ENCODE measurements at places on chromosomes 1 and 21. TPM values are rescaled to one million over a fixed set of nuclear protein-coding genes. Genes with fewer than 3 reads are reported as not detected.
A peak's percentile ranks its signal among the peaks of the same experiment; 100 is the strongest.

GRCh38 chr1:230796626-230797025 is 49.4 kb downstream of the CAPN9 start:
- DNase-seq: no peak

GRCh38 chr1:164635059-164635802 is 76.2 kb downstream of the PBX1 start:
- peak; percentile 75 for DNase-seq

- DNase-seq: no peak
Measured at GRCh38 chr1:197424380-197424779, 156.3 kb downstream of the CRB1 start.

DNA sequence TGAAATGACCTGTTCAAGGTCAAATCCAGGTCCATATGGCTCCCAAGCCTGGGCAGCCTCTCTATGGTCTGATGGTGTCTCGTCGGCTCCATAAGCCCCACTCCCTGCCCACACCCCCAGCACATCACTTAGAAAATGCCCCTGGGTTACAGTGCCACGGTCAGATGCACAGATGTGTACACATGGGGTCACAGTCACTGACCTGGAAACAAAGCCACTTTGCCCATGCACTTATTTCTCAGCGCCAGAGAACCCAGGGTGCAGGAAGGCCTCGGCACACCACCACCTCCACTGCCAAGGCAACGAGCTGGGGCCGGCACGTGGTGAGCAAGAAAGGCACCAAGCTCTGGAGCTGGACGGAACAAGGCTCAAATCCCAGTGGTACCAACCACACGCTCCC is 24.7 kb downstream of the IFFO2 start:
- DNase-seq: no peak

- DNase-seq: no peak
Measured at GRCh38 chr1:226797151-226797550, 58.1 kb upstream of the ITPKB start.

- no peak for DNase-seq
Measured at GRCh38 chr1:203711251-203712007, 53.6 kb upstream of the LAX1 start.

DNA sequence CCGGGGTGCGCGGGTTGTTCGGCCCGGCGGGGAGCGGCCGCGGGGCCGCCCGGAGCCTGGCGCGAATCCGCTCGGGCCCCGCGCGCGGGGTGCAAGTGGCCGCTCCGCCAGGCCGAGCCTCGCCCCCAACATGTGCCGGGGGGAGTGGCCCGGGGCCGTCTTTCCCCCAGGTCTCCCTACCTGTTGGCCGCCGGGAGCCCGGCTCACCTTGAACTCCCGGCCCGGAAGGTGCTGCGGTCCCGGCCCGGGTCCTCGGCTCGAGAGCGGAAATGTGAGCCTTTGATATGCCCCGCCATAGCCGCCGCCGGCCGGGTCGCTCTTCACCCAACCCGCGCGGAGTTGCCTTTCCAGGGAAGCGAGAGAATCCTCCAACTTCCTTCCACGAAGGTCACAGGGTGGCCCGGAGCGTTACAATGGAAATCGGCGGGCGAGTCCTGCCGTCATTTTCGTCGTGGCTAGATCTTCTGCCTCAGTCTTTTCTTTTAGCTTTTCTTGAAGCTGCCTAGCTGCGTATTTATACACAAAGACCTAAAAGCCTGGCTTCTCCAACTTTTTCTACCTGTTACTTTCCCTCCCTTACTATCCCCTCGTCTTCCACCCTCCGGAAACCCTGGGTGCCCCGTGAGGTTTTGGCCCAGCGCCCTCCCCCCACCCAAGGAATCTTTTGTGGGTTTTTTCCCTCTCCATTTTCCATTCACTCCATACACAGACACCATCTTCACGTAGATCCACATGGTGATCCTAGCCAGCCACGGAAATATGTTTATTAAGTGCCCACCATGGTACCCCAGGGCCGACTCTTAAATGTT is 867 bp downstream of the PTGFRN start:
- DNase-seq: peak; percentile 79

- peak; percentile 8 for DNase-seq
Measured at GRCh38 chr1:162663589-162664106, 31.4 kb downstream of the DDR2 start.

- no peak for DNase-seq
Measured at GRCh38 chr1:207817778-207818751, 66.2 kb downstream of the CD46 start.

DNA sequence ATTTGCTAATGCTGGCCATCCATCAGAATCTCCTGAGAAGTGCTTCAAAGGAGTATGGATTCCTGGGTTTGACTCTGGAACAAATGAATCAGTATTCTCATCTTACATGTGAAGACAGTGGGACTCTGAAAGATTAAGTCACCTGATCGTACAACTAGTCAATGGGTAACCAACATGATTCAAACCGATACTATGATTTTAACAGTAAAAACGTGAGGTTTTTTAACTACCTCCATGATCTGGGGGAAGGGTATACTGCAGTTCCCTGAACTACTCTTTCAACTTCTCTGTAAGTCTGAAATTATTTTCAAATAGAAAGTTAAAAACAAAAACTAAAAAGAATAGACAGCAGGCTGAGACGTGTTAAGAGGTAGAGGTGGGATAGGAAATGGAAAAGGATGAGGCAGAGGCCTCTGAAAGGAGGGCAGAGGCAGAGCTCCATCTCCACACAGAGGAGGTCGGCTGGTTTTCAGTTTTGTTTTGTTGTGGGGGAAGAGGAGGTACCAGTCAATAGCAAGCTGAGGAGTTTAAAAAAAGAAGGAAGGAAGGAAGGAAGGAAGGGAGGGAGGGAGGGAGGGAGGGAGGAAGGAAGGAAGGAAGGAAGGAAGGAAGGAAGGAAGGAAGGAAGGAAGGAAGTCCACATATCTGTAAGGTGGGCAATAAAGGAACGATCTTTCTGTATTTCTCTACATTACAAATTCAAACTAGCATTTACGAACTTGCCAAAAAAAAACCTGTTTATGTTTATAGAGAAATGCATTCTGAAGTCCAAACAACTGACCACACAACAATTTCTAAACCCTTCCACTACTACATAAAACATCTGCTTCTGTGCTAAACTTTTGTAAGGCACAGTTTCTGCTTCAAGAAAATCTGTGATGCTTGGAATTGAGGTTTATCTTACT is 213.1 kb downstream of the RERE start:
- no peak for DNase-seq

DNA sequence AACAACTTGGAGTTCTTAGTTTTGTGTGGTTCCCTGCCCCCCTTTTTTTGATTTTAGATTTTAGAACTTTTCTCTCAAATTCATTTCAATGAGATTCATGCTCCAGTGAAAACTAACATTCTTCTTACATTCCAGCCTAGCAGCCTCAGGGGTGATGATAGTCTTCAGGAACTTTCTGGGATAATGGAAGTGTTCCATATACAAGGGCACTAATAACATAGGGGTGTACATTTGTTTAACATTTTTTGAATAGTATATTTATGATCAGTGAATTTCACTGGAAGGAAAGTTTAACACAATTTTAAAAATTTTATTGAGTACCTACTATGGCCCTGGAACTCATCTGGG is 61.4 kb upstream of the ZNF648 start:
- no peak for DNase-seq

DNA sequence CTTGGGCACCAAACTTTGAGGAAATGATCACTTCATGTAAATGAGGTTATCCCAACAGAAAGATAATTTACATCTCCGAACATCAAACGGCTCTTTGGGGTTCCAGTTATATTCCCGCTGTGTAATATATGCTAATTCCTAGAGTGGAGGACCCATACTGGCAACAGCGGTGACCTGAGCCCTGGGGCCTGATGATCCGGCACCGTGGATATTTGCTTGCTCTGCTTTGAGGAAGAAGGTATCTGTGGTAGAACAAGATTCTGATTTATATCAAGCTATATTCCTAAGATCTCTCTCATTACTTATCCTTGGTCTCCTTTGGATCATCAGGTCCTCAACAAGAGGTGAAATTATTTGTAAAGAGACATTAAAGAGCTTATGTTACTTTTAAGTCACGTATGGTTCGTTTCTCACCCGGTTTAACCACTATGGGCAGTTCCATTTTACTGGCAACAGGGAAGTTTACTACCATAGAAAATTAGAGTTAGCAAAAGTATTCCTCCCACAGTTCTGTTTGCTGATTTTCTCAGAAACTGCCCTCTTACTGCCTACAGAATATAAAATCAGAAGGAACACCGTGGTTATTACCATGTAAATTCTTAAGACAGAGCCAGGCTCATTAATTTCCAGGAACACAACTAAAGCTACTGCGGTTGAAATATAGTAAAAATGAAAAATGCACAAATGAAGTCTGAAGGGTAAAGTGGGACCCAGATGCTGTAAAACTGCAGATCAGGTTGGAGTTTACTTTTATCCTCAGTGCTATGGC is 56.7 kb downstream of the MRPL39 start:
- no peak for DNase-seq

DNA sequence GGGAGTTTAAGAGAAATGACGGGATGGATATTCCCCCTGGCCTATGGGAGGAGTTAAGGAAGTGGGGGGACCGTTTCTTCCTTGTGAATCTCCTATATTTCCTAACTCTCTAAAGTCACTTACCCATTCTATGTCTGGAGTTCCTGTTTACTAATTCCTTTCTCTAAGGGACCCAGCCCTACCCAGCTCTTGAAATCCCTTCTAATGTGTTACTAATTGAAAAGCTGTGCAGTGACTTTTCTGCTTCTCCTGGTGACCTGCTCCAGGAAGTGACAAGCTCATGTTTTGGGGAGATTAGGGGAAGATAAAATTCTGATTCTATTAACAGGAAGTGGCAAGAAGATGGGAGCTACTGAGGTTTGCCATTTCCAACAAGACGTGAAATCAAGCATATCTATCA is 4.0 kb upstream of the SAMSN1 start:
- no peak for DNase-seq

DNA sequence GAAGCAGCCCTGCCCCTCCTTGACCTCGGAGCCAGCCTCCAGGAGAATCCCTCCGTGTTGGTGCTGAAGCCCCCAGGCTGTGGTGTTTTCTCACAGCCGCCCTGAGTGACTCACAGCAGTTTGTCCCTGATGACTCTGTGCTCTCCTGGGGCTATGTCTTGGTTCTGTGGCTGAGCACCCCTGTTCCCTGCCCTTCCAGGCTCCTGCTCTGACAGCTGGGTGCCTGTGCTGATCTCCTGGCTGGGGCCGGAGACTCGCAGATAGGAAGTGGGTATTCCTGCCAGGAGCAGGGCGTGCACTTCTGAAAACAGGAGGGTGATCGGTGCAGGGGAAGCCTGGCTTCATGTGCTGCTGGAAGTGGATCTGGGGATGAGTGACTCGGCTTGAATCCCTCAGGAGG is 34.5 kb downstream of the POFUT2 start:
- DNase-seq: no peak

- peak; percentile 34 for DNase-seq
Measured at GRCh38 chr1:178724376-178724727, 692 bp upstream of the RALGPS2 start.

DNA sequence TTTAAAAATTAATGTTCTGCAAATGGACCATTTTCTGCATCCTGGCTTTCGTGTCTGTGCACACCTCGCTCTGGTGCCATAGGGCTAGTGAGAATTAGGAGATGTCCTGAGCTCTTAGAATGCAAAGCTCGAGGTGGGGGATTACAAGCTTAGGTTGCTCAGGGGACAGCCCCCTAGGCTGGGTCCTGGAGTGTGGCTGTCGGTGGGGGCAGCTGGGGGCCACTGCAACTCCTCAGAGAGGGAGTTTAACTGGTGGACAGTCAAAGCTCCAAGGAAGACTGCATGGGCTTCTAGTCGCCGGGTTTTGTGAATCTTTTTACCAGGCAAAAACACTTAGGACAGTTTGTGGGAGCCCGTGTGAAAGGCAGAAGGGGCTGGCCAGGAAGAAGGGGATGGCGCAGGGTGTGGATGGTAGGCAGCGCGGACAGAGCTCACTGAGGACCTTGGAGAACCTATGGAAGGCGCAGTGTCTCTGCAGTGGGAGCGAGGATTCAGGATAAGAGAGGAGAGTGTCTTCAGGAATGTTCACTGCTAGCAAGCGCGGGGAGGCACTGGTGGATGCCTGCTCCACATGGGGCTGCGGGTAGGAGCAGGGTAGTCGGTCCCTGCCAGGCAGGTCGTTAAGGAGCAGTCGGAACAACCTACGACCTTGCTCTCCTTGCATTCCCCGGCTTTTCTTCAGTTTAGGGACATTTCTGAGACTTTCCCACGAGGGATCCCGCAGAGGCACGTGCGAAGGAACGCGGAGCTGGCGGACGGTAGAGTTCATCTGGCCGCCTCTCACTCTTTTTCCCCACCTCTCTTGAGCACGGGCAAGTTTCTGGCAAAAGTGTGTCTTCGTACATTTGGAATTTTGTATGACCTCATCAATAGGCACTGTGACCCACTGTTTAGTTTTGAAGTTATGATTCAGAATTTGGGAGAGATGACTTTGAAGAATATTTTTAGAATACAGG is 12.9 kb upstream of the KCNE1 start:
- peak; percentile 81 for DNase-seq

- no peak for DNase-seq
Measured at GRCh38 chr1:33957854-33958253, 94.0 kb downstream of the HMGB4 start.

DNA sequence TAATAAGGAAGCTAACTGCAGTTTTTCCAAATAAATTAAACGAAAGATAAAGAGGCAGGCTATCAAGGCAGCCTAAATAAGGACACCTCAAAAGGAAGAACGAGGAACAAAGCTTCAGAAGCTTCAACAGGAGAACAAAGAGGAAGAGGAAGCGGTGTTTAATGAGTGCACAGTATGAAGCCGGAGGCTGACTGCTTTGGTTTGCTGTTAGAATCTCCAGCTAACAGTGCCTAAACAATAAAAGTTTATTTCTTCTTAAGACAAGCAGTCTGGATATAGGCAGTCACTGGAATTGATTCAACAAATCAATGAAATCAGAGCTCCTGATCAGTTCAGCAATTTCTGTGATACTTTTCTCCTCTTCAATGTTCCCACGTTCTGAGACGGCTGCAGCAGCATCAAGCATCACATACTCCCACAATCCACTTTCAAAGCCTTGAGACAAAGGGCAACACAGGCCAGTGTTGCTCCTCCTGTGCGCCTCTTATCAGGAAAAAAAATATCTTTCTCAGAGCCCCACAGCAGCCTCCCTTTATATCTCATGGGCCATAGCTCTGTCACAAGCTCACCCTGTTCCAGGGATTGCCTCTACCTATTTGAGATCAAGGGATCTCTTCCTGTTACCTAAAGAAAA is 365.6 kb upstream of the ST6GALNAC5 start:
- peak; percentile 77 for DNase-seq

GRCh38 chr1:201282931-201283829 is at the start of gene PKP1:
Gene PKP1, plus strand, starts transcription at chr1:201283506. Its CDS starts 197 bp downstream, at chr1:201283703.
- peak; percentile 65 for DNase-seq

- DNase-seq: no peak
Measured at GRCh38 chr1:158328426-158328825, 2.9 kb downstream of the CD1B start.

- DNase-seq: no peak
Measured at GRCh38 chr1:5765483-5765882, 226.7 kb downstream of the NPHP4 start.

EXO1 gene
- 23.7 TPM for total RNA-seq

B3GALT5 gene
- 31.7 TPM for total RNA-seq

KIF17 gene
- 13.3 TPM for total RNA-seq

TMEM82 gene
- not detected for total RNA-seq

SPRR2B gene
- total RNA-seq: not detected

BRWD1 gene
- 81.9 TPM for total RNA-seq

CAPN9 gene
- 0.07 TPM for total RNA-seq

VCAM1 gene
- total RNA-seq: not detected

LCE3D gene
- total RNA-seq: not detected

MEAF6 gene
- total RNA-seq: 64.5 TPM

CD247 gene
- total RNA-seq: 1.4 TPM

PGLYRP4 gene
- not detected for total RNA-seq
